ENCODE measurements at places on chromosomes 5 and 9.

- DNase-seq = no peak
Observed at GRCh38 chr9:35816708-35817107, 1.9 kb upstream of the HINT2 start.

GRCh38 chr9:136247947-136248637 lies 2.5 kb upstream of the QSOX2 start:
- no peak for DNase-seq

DNA sequence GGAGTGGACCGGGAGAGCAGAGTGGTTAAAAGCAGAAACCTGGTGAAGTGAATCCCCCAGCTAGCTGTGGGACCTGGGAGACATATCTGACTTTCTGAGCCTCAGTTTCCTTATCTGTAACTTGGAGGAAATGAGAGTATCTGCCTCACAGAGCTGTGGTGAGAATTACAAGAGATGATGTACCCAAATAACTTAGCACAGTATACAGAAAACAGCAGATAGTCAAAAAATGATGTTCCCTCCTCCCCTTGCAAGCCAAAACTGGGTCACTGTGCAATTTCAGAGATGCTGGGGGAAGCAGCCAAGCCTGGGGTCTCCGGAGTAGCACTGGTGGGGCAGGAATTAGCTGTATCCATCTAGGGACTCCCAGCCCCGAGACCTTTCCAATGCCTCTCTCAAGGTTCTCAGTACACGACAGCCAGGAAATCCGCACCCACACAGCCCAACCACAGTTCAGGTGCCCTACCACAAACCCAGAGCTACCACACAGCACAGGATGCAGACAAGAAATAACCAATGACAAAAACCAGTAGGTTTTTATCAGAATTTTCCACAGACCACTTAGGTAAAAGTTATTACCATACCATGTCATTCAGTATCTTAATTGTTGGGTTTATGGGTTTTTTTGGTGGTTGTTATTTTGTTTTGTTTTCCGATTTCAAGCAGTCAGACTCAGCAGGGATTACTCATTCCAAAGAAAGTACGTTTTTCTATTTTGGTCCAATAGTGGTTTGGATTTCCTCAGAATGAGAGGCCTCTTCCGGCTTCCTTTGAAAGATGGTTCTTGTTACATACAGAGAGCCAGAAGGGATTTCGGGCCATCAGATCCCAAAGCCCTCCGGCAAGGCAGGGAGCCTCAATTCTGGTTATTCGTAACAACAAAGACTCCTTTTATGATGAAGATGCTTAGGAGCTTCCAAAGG lies 4.9 kb upstream of the HRH2 start:
- DNase-seq = no peak

- no peak for DNase-seq
Observed at GRCh38 chr5:60066502-60066901, 173.0 kb upstream of the PDE4D start.

DNA sequence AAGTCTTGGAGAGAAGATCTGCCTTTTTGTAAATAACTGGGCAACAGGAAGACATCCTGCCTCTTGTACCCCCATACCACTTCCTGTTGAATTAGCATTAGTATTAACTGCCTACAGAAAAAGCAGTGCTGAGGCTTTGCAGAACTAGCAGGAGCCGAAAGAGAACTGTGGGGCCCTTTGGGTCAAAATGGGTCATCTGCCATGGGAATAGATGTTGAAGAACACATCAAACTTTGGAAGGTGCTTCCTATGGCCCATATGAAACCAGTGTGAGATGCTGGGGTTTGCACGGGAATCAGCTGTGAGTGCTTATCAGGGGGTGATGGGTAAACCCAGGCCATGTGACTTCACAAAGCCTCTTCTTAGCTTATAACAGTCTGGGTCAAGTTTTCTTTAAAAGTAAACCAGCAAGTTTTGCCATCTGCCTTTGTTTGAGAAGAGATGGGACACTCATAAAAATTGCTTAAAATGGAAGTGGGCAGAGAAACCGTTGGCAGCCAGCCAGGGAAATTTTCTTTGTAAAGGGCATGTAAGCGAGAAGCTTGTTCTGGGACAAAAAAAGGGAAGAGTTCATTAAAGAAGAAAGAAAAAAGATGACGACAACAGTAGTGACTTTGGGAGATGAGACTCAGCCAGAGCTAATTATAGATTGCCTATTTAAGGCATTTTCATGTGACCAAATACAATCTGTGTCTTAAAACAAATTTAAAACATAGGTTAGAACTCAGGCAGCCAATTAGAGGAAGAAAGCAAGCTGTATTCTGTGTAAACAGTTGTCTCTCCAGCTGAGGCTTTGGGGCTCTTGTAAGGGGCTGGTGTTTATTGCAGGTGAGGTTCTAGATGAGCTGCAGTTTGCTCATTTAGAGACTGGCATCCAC lies 4.4 kb downstream of the SLC25A25 start:
- DNase-seq = peak; percentile 39

- no peak for DNase-seq
Observed at GRCh38 chr9:127825319-127826051, 22.8 kb downstream of the FPGS start.

DNA sequence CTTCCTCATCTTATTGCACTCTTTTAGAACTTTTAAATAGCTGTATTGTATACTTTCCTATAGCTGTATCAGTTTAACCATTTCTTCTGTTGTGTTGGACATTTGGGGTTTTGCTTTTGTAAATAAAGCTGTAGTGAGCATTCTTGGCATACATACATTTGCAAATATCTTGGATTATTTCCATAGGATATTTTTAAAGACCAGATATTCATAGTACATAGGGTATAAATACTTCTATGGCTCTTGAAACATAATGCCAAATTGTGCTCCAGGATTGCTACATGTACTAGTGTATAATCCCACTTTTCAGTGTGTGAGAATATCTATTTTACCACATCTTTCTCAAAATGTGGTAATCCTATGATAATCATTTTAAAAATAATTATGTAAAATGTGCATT lies 51.2 kb downstream of the SCAMP1 start:
- no peak for DNase-seq

DNA sequence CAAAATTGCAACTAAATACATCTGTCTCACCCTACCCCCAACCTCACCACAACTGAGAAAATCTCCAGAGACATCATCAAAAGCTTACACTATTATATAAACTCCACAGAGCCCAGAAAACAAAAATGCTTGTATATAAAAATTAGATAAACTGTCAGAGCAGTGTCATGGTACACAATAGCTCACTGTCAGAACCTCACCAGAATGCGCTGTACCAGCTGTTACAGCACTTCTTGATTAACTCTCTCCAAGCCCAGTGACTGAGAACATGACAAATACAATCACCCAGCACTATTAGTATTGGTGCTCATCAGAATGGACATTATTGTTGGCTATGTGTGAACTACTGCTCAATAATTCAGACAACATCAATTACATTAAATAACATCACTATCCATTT lies 65.7 kb downstream of the ZDHHC21 start:
- no peak for DNase-seq

- DNase-seq = no peak
Observed at GRCh38 chr5:143751342-143751741, 60.6 kb upstream of the HMHB1 start.

DNA sequence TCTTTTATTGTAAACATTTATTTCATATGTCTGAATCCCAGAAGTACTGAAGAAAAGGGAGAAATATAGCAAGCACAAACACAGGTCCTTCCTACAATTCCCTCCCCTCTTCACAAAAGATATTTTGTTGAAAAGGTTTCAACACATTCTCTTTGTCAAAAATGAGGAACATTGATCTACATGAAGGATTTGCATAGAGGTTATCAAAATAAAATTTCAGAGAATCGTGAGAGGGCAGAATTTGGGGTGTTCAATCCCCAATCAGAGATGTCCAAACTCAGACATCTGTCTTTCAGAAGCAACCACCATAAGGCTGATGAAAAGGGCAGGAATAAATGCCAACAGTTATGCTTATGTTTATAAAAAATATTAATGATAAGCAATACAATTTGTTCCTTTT lies 69.2 kb downstream of the MARCHF3 start:
- DNase-seq = no peak

DNA sequence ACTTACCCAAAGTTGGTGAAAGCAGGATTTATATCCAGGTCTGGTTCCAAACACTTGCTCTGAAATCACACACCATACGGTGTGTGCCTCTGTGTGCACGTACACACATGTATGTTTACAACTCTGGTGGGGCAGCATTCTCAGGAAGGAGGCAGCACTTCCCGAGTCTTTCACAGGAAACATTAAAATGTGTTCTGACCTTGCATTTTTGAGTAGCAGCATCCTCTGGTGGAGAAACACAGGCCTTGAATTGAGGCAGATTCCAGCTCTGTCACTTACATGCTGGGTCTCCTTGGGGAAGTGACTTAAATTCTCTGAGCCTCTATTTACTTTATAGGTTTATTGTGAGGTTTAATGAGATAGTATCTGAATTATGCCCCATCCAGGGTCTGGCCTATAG lies 126.4 kb downstream of the RGS3 start:
- no peak for DNase-seq

DNA sequence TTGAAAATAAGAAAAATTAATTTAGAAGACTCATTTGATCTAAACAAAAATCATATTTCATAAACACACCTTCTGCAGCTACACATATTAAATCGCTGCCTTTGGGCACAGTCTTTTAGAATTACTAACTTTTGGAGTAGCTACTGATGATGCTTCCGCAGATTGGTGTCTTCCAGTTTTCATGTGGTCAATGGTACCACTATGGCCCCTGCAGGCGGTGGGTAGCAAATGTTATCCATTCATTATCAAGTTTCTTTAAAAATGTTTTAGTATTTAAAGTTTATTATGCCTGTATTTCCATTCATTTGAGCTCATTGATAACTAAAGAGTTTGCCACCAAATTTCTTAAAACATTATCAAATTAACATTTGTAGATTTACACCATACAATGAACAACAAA lies 122.9 kb upstream of the GRAMD2B start:
- no peak for DNase-seq

DNA sequence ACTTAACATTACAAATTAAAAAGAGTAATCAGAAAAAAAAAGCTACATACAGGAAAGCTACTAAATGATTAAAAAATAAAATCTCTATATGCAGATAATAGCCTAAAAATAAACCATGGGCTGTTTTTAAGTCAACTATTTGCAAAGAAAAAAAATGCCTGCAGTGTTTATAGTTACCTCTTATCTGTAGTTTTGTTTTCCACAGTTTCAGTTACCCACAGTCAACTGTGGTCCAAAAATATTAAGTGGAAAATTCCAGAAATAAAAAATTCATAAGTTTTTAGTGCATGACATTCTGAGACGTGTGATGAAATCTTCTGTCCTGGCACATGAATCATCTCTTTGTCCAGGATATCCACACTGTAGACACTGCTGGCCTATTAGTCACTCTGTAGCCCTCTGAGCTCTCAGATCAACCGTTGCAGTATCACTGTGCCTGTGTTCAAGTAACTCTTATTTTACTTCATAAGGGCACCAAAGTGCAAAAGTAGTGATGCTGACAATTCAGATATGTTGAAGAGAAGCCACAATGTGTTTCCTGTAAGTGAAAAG lies 59.2 kb downstream of the PRELID2 start:
- no peak for DNase-seq

- DNase-seq = no peak
Observed at GRCh38 chr5:71862507-71863060, 143.5 kb downstream of the CARTPT start.

- DNase-seq = no peak
Observed at GRCh38 chr5:3329427-3329826, 266.2 kb upstream of the IRX1 start.

DNA sequence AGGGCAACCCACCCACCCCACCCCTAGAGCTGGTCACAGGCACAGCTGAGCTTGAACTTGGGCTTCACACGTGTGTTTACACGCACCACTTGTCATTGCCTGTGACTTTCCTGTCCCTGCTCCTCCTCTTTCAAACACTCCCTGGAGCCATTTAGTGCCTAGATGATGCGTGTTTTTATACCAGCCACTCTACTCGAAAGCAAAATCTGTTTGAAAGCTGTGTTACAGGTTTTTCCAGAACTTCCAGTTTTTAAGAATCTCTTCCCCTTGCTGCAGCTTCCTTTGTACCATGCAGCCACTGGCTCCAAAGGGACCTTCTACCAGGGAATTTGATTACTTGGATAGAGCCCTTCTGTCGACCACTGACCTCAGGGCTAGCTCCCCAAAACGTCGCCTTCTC lies 78.8 kb upstream of the SPRY4 start:
- DNase-seq = no peak
